ENCODE measurements at places on chromosomes 11 and 22.

DNA sequence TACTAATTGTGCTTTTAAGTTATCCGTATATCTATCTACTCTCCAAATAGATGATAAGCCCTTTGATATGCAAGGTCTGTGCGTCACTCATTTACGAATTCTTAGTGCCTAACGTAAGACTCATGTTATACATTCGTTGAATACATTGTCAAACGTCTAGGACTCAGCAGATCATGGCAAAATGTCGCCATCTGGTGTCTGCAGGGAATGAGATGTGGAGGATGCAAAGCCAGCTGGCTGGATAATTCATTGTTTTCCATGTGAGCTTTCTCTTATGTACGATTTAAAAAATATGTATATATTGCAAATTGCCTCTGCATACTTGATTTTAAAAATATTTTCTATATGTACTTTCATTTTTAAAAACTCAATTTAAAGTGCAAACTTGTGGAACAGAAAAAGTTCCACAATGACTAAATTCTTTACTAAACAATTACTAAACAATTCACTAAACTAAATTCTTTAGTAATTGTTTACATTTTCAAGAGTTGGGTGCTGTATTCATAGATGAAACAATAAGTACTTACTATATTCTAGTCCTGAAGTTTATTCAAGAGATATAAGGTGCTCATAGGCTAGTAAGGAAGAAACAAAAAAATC is 33.8 kb downstream of the ZNF202 start:
- no peak for DNase-seq

- no peak for DNase-seq
These were observed 18.3 kb upstream of the PKNOX2 start for GRCh38 chr11:125146232-125146631.

DNA sequence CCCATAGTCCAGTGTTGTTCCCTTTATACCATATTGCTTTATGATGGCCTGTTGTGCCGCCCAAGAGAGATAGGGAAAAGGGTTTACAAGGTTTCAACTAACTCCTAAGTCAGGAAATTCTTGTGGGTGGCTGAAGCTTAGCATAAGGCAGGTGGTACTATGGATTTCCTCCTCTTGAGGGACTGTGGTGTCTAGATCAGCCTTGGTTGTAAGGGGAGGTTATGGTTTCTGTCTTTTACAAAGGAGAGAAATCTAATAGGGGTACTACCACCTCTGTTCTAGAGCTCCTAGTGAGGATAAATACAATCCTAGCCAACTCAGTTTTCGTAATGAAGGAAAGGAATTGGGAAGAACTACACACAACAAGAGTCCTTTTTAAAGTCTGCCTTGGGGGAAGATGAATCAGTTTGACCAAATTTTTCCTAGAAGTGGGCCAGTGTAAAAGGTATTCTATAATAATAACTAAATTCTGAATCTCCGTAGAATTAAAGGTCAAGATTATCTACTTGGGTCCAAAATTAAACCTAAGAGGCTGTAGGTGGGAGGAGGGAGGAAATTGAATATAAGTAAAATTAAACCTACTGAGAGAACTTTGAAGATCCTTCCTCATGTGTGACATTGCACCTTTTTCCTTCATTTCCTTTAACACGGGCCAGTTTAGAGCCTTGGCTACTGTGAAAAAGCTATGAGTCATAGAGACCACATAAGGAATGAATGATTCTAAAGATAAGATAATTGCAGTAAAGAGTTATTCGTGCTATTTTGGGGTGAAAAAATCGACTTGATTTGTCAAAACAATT is 17.2 kb downstream of the DLAT start:
- no peak for DNase-seq

DNA sequence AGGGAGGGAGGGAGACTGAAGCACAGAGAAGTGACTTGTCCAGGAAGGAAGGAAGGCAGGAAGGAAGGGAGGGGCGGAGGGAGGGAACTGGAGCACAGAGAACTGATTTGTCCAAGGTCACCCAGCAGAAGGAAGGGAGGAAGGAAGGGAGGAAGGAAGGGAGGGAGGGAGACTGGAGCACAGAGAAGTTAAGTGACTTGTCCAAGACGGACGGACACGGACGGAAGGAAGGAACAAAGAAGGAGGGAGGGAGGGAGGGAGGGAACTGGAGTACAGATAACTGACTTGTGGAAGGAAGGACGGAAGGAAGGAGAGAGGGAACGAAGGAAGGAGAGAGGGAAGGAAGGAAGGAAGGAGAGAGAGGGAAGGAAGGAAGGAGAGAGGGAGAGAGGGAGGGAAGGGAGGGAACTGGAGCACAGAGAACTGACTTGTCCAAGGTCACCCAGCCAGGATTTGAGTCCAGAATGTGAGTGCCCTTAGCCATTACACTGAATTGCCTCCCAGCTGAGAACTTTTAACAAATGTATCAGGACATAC is 1.5 kb downstream of the SLC35F2 start:
- no peak for DNase-seq

DNA sequence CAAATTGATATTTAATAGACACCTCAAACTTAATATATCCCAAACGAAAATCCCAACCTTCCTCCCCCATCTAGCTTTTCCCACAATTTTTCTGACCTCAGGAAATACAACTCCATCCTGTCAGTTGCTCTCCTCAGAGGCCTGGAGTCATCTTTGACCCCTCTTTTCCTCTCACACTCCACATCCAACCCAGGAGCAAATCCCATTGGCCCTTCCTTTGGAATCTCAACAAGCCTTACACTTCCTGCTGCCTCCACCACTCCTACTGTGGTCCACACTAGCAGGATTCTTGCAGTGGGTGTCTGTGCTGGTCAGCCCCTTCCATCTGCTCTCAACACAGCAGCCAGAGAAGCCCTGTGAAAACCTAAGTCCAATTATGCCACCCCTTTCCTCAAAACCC is 39.3 kb upstream of the RFPL3 start:
- DNase-seq = no peak

GRCh38 chr22:32858957-32859356 is 57.5 kb downstream of the TIMP3 start:
- no peak for DNase-seq

DNA sequence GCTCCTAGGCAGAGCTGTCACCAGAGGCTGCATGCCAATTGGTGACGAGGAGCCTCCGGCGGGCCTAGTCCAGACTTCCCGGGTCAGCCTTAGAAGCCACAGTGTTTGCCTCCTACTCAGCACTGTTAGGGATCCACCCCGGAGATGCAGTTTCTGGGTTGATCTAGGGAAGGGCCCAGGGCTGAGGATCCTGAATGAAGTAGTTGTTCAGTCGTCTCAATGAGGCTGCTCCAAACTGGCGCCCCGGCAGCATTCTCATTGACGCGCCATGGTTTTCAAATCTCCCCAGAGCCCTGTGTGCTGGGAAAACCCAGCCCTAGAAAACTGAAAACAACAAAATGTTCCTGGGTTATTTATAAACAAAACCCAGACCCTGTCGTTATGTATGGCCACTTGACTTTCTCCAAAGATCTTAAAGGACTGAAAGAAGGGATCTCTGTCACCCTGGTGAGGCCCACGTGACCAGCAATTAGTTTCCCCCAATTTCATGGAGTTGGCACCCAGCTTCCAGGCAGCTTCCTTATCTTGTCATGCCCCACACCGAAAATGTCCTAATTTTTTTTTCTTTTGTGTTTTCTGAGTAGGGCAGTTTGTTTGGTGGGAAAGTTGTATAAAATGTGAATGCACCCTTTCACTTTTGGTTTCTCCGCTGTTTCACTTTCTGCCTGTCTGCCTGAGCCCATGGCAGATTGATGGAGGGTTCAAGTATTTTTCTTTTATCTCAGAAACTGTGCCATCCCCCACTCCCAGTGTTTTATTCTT is 2.0 kb upstream of the EHD1 start:
- no peak for DNase-seq

DNA sequence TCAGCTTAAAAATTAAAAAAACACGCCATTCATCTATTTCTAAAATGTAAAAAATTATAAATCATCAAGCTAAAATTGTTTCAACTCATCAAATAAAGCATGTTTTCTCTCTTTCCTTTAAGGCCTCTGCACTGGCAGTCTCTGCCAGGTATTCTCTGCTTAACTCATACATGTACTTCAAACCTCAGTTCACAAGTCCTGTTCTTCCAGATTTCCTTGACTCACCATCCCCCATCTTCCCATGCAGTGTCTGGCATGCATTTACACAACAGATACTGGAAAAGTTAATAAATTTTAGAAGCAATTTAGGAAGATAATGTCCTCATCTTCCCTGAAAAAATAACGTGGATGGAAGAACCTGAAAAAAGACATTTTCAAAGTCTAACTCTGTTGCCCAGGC is 32.5 kb downstream of the CSTF3 start:
- DNase-seq = no peak

DNA sequence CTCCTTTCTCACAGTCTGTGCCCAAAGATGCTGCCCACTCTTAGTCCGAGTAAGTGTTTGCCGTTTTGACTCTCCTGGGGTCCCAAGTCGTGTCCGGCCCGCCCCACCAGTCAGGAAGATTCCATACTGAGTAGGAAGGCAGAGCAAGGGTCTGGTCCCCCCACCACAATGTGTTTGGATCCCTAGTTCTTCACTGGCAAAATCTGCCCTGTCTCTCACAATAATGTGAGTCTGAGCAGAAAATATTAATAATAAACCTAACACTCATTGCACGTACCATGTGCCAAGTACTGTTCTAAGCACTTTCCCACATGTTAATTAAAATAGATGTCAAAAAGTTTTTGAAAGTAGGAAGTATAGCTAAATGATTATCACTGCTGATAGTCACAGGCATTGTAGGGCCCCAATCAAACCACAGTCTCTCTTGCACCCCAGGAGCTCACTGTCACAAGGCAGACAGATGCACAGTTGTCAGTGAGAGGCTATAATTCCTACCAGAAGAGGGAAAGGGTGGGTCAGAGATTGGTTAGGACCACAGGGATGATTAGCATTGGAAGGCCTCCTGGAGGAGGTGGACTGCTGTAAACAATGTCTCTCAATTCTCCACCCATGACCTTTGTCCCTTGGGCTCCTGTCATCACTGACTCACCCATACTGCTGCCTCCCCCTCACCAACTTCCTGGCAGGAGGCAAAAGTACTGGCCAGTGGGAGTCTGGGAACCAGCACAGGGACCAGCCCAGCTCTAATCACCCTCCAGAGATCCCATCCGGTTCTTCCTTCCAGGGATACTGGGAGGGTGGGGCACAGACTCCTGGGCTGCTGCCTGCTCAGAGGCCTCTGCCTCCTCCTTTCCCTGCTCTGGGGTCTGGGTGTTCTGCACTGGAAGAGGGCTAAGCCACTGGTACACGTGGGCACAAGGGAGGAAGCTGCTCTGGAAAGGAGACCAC is 1.0 kb upstream of the POLD4 start:
- no peak for DNase-seq

DNA sequence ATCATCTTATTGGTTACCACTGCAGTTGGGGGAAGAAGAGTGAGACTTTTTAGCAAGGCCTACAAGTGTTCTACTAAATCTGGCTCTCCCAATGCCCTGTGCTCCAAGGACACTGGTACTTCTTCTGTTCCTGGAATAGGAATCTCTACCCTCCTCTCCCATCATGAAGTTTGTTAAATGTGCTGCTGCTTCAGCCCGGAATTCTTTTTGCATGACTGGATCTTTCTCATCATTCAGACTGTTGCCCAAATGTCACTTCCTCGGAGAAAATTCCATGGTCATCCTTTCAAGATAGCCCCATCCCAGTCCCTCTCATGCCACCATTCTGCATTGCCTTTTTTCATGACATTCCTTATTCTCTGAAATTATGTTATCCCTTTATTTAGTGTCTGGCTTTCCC is 400.8 kb downstream of the SOX6 start:
- DNase-seq = no peak

- no peak for DNase-seq
These were observed 458.0 kb upstream of the KIRREL3 start for GRCh38 chr11:127458561-127458960.

DNA sequence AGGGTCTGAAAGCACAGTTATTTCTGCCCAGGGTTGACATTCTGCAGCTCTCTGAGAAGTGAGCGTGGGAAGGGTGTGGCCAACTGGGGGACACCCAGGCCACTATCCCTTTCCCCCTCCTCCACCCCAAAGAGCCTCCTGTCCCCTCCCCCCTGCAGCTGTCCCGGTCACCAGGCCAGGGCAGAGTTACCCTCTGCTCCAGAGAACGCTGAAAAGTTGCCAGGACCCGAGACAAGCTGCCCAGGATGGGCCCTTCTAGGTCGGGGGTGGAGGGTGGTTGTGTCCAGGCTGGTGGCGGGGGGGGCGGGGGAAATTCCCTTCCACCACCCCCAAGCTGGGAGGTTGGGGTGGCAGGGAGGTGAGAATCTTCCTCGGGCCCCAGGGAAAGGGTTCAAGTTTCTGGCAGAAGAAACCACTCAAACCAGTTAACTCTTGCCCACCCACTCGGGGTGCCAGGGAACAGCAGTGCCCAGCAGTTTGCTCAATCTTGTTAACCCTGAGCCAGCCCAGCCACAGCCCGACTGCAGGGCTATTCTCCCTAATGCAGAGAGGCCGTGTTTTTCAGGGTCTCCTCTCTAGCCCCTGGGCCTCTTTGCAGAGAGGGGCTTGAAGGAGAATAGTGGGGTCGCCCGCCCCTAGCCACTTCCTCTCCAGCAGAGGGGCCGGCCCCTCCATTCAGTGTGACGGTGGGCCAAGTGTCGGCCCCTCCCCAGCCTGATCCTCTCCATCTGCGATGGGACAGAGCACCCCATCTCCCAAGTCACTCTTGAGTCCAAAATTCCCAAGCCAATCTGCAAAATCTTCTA is 697 bp downstream of the LGALS1 start:
- no peak for DNase-seq

DNA sequence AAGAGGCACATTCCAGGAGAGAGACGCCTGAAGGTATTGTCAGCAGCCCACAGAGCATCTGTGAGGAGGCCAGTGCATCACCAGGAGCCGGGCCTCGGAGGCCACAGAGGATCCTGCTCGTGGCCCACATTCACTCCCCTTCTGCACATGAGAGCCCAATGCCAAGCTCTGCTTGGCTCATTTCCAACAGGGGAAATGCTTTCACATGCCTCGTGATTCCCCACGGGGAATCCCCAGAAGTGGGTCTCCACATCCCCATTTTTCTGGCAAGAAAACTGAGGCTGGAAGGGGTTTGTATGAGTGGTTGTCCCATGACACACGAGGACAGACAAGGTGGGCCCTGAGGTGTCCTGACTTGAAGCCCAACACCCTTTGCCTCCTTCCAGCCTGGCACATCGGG is 34.4 kb downstream of the TP53I11 start:
- DNase-seq = no peak

GRCh38 chr11:4763096-4763495 is 6.6 kb downstream of the OR51F1 start:
- no peak for DNase-seq

DNA sequence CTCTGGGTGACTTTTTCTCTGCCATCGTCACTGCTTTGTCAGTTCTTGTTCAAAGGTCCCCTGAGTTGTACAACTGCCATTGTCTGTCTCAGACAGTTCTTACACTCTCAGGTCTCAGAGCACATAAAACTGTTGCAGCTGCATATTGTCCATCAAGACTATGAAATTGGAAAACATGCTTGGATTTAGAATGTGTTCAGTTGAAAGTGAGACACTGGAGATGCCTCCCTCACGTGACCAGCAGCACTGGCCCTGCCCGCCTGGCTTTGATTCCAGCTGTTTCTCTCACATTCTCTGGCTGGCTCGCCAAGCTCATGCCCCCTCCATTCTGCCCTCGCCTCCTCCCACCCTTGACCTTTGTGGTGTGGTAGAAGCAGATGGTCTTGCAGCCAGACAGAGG is 244.2 kb downstream of the NTM start:
- peak; percentile 36 for DNase-seq

- no peak for DNase-seq
These were observed 35.4 kb downstream of the CD82 start for GRCh38 chr11:44600839-44601383.
